ENCODE measurements at places on chromosomes 4 and X.

DNA sequence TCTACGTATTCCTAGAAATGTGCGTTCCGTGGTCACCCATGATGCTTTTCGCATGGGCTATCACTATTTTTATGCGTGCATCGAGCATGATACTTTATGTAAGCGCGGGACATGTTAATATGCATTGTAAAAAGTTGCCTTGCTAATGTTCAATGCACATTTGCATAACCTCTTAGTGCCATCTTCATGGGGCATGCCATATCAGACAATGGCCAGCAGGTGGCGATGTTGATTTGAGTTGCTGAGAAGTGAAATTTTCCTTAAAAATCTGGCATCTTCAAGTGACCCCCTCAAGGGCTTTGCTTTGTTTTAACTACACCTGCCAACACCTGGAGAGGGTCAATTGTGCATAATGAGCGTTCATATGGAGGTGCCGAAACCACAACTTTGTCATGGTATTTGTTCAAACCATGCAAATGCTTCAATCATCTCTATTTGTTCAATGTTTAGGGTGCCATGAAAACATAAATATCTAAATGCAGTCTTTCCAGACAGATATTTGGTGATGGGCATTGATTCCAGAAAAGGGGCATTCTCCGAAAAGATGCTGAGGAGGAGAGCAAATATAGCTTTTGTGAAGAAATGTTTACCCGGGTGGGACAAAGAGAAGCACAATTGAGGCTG lies 833.9 kb upstream of the PRKX start:
- DNase-seq: no peak

GRCh38 chrX:25275159-25275558 lies 259.4 kb upstream of the ARX start:
- no peak for DNase-seq

DNA sequence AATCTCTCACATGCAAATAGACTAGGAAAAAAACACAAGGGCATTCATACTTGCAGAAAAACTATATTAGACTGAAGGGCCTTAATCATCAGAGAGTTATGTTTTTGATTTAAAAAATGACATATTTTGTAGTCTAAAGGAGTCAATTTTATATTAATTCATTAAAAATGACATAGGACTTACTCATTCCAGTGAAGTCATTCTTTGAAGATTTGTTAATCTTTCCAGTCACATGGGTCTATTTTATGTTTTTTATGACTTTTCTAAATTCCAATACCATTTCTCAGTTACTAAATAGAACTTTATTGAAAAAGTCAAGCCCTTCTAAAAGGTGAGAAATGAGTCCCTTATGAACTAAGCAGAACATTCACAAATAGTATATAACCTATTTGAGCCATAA lies 743.8 kb upstream of the INTU start:
- DNase-seq: no peak

DNA sequence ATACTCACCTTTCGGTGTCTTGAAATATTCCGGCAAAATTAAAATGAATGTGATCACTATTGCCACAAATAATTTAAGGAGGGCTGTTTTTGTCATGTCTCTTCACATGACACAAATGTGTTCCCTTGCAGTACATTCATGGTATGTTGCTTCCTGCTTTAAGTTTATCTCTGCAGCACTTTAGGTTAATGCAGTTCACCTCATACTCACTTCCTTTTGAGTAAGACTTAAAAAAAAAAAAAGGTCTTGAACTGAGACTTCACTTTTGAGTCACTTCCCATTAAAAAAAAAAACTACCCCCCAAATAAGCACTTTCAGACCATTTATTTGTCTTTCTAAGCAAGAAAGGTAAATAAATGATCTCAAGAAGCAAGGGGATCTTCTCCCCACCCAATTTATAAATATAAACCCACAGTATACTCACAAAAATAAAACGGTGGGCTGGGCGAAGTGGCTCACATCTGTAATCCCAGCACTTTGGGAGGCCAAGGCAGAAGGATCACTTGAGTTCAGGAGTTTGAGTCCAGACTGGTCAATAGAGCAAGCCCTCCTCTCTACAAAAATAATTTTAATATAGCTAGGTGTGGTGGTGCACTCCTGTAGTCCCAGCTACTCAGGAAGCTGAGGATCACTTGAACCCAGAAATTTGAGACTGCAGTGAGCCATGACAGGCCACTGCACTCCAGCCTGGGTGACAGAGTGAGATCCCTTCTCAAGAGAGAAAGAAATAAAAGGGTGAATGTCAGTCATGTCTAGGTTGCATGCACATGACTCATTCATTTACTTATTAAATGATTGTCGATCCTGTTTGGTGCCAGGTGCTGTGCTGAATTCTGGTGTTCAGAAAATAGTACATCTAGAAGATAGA lies at the start of gene TMEM156:
TSS of gene TMEM156 (minus strand) at position 192 of the 868 bp plus-strand sequence. CDS start at position 96, 96 bp downstream.
- DNase-seq: peak; percentile 51

DNA sequence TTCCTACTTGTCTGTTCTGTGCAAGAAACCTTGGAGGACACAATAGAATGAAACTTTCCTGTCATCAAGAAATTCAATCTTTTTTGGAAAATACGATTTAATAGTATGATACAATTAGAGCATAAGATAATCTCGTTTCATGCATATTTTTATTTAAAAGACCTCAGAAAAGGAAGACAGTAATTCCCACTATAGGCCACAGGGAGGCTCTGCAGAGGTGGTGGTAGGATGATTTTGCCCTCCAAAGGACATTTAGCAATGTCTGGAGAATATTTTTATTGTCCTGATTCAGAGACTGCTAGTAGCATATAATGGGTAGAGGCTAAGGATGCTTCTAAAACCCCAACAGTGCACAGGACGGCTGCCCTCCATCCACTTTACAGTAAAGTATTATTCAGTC lies 68.7 kb downstream of the PAK3 start:
- DNase-seq: no peak

All from epithelial cell of prostate (primary cell).